ENCODE measurements at places on chromosomes 5 and 9. TPM values are rescaled to one million over a fixed set of nuclear protein-coding genes. Genes with fewer than 3 reads are reported as not detected.

GRCh38 chr5:116652903-116653302 lies 78.3 kb upstream of the SEMA6A start:
- DNase-seq, result no peak
- H3K4me3 ChIP-seq, result no peak overlapping the region
- H3K27me3 ChIP-seq, result no peaks in the 10 kb centered on the region
- H3K27ac ChIP-seq, result no peak overlapping the region

DNA sequence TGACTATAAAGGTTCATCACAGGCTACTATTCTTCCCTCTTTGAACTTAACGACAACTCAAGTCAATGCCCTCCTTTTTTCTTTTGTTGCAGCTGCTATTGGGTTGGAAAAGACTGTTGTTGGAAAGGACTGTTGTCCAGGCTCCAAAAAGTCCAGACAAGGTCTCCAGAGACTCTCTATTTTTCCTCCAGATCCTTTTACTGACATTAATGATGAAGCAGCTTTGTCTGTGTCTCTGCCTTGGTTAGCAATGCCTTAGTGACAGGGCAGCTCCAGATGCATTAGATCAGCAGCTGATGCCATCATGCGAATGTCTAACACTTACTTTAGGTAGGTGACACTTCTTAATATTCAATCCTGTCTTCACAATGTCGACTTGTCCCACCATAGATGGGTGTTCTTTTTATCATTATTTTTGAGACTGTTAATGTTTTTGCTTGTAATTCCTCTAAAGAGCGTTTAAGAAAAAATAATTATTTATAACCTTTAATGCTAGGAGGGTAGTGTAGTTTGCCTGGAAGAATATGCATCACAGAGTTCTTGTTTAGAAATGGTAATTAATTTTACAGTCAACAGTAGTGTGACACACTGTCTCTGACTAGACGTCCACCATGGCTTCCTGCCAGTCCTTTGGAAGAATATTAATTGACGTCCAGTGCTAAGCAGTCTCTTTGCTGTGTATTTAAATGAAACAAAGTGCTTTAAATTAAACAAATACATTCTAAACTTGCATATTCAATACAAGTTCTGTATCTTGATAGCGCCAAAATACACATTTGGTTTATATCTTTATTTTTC lies 492.2 kb downstream of the NR2F1-AS1 start:
- no peaks in the 10 kb centered on the region for H3K4me1 ChIP-seq
- DNase-seq, result no peak
- no peaks in the 10 kb centered on the region for H3K36me3 ChIP-seq
- H3K27me3 ChIP-seq, result no peaks in the 10 kb centered on the region
- no peak overlapping the region for H3K27ac ChIP-seq

DNA sequence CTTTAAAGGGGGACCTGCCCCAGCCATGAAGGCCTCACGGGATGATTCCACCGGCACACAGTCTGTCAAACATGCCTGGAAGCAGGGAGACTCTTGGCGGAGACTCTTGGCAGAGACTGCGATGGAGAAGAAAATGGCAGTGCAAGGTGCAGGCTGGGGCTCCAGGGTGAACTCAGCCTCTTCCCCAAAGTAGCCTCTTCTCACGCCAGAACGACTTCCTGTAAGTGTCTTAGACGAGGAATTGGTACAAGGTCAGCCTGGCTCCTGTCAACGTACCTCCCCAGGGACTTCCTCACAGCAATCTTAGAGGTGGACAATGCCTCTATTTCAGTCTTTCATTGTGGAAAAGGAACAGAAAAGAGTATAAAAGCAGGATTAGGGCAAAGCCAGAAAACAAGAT lies 109.3 kb downstream of the UGCG start:
- H3K4me3 ChIP-seq, result no peak overlapping the region
- no peak for DNase-seq
- no peaks in the 10 kb centered on the region for H3K4me1 ChIP-seq
- H3K27me3 ChIP-seq, result no peaks in the 10 kb centered on the region

GRCh38 chr5:96483878-96484277 lies 50.8 kb upstream of the PCSK1 start:
- no peak for DNase-seq
- H3K4me1 ChIP-seq, result no peaks in the 10 kb centered on the region

The CHSY3 gene
- 0.13 TPM for total RNA-seq

DNA sequence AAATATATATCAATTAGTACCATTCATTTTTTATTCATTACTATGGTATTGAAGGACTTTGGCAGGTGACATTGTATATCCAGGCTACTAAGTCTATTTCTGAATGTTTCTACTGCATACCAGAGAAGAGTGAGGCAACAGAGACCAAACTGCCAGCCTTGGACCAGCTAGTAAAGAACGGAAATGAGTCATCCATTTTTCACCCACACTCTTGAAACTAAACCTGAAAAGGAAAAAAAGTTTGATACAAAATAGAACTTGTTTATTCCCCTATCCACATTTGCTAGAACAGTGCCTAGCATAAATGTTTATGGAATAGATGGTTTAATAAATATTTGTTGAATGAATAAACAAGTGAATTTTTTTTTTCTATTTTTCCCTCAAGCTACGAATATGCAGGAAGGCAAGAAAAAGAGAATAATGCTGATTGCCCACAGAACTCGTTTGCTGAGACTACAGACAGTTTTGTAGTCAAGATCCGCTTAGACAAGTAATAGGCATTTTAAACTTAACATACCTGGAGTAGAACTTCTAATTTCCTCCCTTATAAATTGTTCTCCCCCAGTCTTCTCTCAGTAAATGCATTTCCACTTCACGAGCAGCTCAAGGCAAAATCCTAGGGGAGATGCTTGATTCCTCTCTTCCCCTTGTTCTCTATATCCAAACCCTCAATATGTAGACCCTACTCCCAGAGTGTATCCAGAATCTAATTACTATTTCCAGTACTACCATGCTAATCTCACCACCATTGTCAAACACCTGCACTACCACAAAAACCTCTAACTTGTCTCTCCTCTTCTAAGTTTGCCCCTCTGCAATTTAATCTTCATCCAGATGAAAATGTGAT lies 146.2 kb upstream of the RASA1 start:
- no peaks in the 10 kb centered on the region for H3K27me3 ChIP-seq
- no peaks in the 10 kb centered on the region for H3K4me1 ChIP-seq
- H3K27ac ChIP-seq, result no peak overlapping the region
- no peaks in the 10 kb centered on the region for H3K36me3 ChIP-seq

DNA sequence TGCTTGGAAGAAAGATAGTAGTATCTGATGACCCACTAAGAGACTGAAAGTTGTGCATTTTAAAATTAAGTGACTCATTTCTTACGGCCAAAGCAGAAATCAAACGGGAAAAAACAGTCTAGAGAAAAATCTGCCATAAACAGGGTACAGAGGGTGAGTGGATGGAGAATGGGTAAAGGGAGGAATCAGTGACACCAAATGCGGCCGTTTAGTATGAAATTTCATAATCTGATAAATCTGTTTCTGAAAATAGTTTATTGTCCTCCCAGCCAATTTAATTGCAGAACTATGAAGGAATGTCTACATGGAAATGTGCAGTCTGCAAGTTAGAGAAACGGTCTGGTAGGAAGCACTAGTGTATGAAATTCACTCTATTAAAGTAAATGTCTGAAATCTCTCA lies 39.5 kb downstream of the ADAMTS12 start:
- H3K4me1 ChIP-seq, result peaks cover 17% of the 10 kb centered on the region
- no peak overlapping the region for H3K27ac ChIP-seq
- no peaks in the 10 kb centered on the region for H3K27me3 ChIP-seq
- no peak overlapping the region for H3K4me3 ChIP-seq
- no peak for DNase-seq
- no peaks in the 10 kb centered on the region for H3K36me3 ChIP-seq

- DNase-seq, result no peak
- no peaks in the 10 kb centered on the region for H3K27me3 ChIP-seq
- H3K27ac ChIP-seq, result no peak overlapping the region
- peaks cover 2% of the 10 kb centered on the region for H3K4me1 ChIP-seq
Observed at GRCh38 chr5:82158755-82159413, 119.3 kb downstream of the RPS23 start.

The PDLIM4 gene
- total RNA-seq, result 63.4 TPM

DNA sequence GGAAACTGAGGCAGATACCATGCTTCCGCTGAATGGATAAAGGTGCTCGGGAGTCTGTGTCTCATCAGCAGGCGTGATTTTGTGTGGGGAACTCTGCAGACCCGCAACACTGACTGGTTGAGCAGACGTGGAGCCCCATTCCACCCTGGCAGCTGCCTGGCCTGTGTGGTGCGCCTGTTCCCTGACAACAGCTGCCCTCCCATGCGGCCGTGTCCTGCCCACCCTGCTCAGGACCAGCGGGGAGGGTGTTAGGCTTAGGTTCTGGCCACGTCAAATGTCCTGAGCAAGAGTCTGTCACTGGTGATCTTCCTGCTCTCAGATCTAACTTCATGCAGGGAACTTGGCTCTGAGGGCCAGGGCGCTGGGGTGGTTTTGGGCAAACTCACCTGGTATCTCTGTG lies 417.7 kb upstream of the IRX4 start:
- no peak overlapping the region for H3K27ac ChIP-seq
- no peaks in the 10 kb centered on the region for H3K4me1 ChIP-seq
- H3K36me3 ChIP-seq, result no peaks in the 10 kb centered on the region
- DNase-seq, result no peak
- no peak overlapping the region for H3K4me3 ChIP-seq
- H3K27me3 ChIP-seq, result no peaks in the 10 kb centered on the region

The TYRP1 gene
- total RNA-seq, result not detected

GRCh38 chr5:176429972-176430371 lies 13.6 kb upstream of the CLTB start:
- no peaks in the 10 kb centered on the region for H3K36me3 ChIP-seq
- no peak overlapping the region for H3K27ac ChIP-seq
- no peak overlapping the region for H3K4me3 ChIP-seq
- no peaks in the 10 kb centered on the region for H3K27me3 ChIP-seq

DNA sequence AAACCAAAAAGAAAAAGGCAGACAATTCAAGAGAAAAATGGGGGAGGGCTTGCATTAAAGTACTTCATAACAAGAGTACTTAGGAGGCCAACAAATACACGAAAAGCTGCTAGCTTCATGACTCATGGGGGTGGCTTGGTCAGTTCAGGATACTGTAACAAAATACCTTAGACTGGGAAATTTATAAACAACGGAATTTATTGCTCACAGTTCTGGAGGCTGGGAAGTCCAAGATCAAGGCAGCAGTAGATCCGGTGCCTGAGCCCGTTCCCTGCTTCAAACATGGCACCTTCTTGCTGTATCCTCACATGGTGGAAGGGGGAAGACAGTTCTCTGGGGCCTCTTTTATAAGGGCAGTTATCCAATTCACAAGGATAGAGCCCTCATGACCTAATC lies 111.4 kb downstream of the C9orf50 start:
- no peak for DNase-seq
- H3K27ac ChIP-seq, result no peak overlapping the region
- H3K4me3 ChIP-seq, result no peak overlapping the region
- no peaks in the 10 kb centered on the region for H3K27me3 ChIP-seq
- no peaks in the 10 kb centered on the region for H3K36me3 ChIP-seq

DNA sequence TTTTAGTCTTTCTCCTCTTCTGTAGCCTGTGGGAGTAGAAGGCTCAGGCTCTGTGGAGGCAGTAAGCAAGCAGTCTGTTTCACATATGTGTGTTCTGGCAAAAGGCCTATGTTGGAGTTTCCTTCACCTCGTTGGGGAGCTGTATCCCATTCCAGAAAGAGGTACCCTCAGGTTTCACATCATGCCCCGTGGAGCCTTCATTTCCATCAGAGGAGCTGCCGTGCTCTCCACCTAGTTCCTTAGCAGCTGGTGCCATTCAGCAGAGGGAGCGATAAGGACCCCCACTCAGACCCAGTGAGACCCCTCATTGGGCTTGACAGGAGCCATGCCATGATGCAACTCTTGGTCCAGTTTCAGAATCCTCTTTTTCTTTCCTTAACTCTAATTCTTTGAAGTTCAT lies 50.6 kb upstream of the ANGPTL2 start:
- DNase-seq, result no peak
- peaks cover 8% of the 10 kb centered on the region for H3K4me1 ChIP-seq
- no peak overlapping the region for H3K4me3 ChIP-seq
- no peak overlapping the region for H3K27ac ChIP-seq
- no peaks in the 10 kb centered on the region for H3K36me3 ChIP-seq
- H3K27me3 ChIP-seq, result no peaks in the 10 kb centered on the region

GRCh38 chr9:127392166-127392565 lies 4.8 kb upstream of the SLC2A8 start:
- H3K27ac ChIP-seq, result no peak overlapping the region
- peaks cover 2% of the 10 kb centered on the region for H3K4me1 ChIP-seq
- no peaks in the 10 kb centered on the region for H3K36me3 ChIP-seq
- no peaks in the 10 kb centered on the region for H3K27me3 ChIP-seq

The NME5 gene
- total RNA-seq, result 3.6 TPM

- no peak overlapping the region for H3K27ac ChIP-seq
- peaks cover 7% of the 10 kb centered on the region for H3K4me1 ChIP-seq
- DNase-seq, result no peak
- no peak overlapping the region for H3K4me3 ChIP-seq
- no peaks in the 10 kb centered on the region for H3K27me3 ChIP-seq
- H3K36me3 ChIP-seq, result no peaks in the 10 kb centered on the region
Observed at GRCh38 chr9:136787690-136788400, 3.3 kb upstream of the TMEM141 start.

The BRD3OS gene
- total RNA-seq, result 20.3 TPM

- H3K4me1 ChIP-seq, result no peaks in the 10 kb centered on the region
- DNase-seq, result no peak
- no peak overlapping the region for H3K27ac ChIP-seq
- no peaks in the 10 kb centered on the region for H3K27me3 ChIP-seq
Observed at GRCh38 chr5:143244990-143245389, 158.5 kb downstream of the NR3C1 start.

The HTR1A gene
- not detected for total RNA-seq

GRCh38 chr5:36870399-36871040 lies 6.0 kb upstream of the NIPBL start:
- H3K4me1 ChIP-seq, result peaks cover 2% of the 10 kb centered on the region
- no peak overlapping the region for H3K27ac ChIP-seq
- DNase-seq, result no peak
- no peaks in the 10 kb centered on the region for H3K36me3 ChIP-seq
- no peaks in the 10 kb centered on the region for H3K27me3 ChIP-seq

DNA sequence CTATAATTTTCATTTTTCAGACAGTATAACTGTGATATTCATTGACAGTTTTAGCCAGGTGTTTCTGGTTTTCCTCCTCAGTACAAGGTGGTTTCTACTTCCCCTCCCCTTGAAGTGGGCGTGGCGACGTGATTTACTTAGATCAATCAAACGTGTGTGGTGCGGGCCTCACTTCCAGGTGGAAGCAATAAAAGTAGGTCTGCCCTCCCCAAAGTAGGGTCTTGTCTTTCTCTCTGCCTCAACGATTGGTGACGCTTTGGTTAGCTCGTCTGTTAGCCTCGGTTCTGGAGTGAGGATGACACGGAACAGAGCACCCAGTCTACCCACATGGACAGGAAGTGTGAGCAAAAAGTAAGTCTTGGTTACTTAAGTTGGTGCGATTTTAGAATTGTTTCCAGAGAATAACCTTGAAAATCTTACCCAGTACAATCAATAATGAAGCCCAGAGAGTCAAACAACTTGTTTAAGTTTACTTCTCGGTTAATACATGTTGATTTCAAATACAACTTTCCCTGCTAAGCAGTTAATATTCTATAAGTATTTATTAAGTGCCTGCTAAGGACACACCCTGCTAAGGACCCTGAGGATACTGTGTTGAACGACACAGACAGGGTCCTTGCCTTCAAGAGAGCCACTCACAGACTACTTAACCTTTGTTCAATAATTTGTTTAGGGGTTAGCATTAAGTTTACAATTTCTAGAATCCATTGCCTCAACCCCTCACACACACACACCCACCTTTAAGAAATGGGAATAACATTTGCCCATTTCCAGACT lies 48.4 kb downstream of the COX7C start:
- H3K4me1 ChIP-seq, result no peaks in the 10 kb centered on the region
- DNase-seq, result no peak
- no peak overlapping the region for H3K4me3 ChIP-seq
- H3K36me3 ChIP-seq, result no peaks in the 10 kb centered on the region

The SLC23A1 gene
- total RNA-seq, result 0.10 TPM

Measured in ovary (tissue), 10 donors.